Activated T-helper 1 cell treated with anti-CD3 and anti-CD28 coated beads, Interleukin-2, amount 50 U/mL, for 16 hours (primary cell): ENCODE measurements at places on chromosomes 13 and 19.

- no peak for DNase-seq
Measured at GRCh38 chr19:48784527-48784926, 26.3 kb downstream of the BCAT2 start.

DNA sequence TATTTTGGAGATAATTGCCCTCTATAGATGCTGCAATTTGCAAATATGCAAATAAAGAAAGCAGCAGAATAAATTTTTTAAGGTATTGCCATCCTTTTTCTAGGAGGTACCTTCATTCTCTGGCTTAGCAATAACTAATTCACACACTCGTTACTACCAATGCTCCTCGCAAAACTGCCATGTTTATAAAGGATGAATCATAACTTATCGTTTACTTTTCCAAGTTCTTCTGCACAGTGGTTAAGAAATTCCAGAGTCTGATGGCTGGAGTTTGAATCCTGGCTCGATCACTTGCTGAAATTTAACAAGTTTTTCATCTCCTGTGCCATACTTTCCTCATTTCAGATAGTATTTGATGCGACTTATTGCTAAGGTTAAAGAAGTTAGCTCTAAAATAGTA lies 708.6 kb upstream of the KLHL1 start:
- DNase-seq, result no peak

- no peak for DNase-seq
Measured at GRCh38 chr19:4555657-4556561, 3.6 kb downstream of the SEMA6B start.

DNA sequence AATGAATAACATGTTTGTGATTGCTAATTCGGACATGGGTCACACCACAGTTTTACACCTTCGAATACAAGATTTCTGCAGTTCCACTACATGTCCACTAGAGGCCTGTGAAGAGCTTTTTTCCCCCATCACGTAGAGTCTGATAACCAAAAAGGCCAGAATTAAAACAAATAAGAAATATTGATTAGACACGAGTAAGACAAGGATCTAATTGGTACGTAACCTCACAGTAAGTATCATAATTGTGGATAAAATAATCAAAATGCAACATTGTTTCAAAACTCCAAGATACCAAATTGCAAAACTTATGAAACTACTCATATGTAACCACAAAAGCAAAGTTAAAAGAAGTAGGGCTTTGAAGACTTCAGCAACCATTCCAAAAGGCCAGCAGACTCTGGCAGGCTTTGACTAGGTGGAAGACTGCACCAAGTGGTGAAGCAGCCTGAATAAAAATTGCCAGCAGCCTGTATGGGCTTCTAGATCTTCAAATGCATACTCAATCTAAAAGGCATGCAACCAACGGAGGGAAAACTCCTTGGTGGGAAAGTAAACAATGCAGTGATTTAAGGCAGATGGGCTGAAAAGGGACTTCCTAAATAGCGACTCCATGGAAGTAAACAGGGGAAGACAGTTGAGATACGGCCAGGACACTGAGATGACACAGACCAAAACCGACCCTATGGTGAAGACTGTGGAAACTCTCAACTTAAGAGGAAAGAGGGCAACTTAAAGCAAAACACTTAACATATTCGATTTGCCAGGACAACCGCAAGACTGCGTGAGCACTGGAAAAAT lies 56.7 kb downstream of the STARD13 start:
- DNase-seq, result no peak

DNA sequence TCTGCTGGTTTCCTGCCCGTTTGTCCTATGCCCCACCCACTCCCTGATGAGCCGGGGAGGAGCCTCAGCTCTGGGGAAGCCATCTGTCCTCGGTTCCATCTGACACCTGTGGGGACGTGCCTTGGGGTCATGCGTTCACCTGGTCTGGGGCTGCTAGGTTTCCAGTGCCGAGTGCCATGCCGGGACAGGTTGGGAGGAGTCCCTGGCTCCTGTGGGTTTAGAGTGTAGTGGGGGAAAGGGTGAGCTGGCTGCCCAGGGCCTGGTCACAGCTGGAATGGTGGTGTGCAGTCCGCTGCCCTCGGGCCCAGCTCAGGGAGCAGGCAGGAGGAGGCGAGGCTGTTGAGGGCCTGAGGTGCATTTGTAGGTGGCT lies 2.5 kb downstream of the KDM4B start:
- DNase-seq, result no peak

- no peak for DNase-seq
Measured at GRCh38 chr13:66506979-66507378, 723.2 kb downstream of the PCDH9 start.

- peak; percentile 8 for DNase-seq
Measured at GRCh38 chr13:20901668-20902437, 693 bp downstream of the XPO4 start.

GRCh38 chr19:47446534-47447469 lies 24.9 kb downstream of the SLC8A2 start:
- no peak for DNase-seq

- peak; percentile 24 for DNase-seq
Measured at GRCh38 chr19:35641515-35642151, at the start of gene ETV2. Gene ETV2 (plus strand): TSS chr19:35641745. CDS start chr19:35642461, 716 bp downstream.

DNA sequence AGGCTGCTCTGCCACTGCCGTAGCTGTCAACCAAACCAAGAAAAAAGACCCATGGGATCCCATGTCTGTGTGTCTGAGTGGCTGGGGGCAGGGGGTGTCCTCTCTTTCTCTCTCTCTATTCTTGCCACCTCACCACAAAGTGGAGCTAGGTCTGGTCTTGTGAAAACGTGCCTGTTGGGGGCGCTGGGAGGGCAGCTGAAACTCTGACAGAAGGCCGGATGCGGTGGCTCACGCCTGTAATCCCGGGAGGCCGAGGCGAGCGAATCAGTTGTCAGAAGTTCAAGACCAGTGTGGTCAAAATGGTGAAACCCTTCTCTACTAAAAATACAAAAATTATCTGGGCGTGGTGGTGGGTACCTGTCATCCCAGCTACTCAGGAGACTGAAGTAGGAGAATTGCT lies 29.2 kb downstream of the ZNF146 start:
- DNase-seq, result no peak

- no peak for DNase-seq
Measured at GRCh38 chr19:5563935-5564612, 3.7 kb downstream of the TINCR start.

GRCh38 chr13:102930566-102930965 lies 84.7 kb downstream of the ERCC5 start:
- DNase-seq, result no peak

DNA sequence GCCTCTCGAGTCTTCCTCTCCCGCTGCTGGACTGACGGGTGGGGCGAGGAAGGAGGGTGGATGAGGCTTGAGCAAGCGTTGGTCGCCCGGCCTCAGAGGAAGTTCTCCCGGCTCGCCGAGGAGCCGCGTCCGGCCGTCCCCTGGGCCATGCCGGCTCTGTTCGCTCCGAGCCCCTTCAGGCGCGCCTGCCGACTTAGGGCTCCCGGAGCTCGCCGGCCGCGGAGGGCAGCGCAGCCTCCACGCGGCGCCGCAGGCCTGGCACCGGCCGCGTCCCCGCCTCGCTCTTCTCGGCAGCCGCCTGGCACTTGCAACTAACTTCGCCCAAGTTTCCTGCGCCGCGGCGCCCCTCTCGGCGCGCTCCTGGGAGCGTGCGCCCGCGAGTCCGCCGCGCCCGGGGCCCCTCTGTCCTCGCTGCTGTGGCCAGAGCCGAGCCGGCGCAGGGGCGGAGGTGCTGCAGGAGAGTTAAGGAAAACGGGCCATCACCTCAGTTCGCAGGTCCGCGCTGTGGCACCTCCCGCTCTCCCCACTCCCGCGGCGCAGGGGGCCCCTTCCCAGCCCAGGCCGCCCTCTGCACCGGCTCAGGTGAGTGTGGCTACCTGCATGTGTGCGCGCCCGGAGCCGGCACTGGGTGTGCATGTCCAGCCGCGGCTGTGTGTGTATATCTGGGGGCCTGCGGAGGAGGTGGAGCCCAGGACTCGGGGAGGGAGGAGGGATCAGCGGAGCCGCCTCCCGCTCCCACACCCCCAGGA lies 641 bp upstream of the SOX21 start:
- DNase-seq, result no peak

- no peak for DNase-seq
Measured at GRCh38 chr19:52742516-52742915, 7.7 kb upstream of the ZNF611 start.

- no peak for DNase-seq
Measured at GRCh38 chr19:36527873-36528193, 238 bp downstream of the ZNF260 start.

- DNase-seq, result no peak
Measured at GRCh38 chr13:79987761-79988160, 353.2 kb downstream of the SPRY2 start.

DNA sequence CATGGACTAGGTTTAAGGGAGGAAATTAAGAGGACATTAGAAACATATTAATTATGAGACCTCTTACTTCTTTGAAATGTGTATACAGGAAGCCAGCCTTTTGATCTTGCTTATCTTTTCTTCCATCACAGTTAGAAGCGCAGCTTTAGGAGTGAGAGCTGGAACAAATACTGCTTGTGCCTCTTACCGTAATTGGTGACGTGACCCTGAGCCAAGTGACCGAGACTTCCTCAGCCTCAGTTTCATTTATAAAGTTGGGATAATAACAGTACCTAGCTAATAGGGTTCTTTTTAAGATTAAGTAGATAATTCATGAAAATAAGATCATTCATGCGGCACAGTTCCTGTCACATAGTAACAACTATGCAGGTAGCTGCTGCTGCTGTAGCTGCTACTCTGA lies 18.5 kb downstream of the FREM2 start:
- DNase-seq, result no peak

GRCh38 chr13:27117952-27118351 lies 53.7 kb downstream of the USP12 start:
- DNase-seq, result no peak

GRCh38 chr13:79398915-79399314 lies 7.1 kb downstream of the RBM26 start:
- no peak for DNase-seq

DNA sequence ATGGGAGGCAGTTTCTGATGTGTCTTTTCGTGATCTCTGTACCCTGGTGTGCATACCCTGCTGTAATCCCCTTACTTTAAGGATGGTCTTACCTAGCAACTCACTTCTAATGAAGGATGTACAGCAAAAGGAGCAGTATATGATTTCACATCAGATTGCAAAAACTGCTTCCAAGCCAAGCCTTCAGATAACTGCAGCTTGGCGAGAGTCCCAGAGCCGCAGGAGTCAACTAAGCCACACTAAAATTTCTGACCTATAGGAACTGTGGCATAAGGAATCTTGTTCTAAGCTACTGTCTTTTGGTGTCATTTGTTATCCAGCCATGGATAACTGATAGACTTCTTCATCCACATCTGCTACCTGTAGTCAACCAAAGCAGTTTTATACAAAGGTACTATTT lies 496.7 kb downstream of the GPC6 start:
- DNase-seq, result no peak

DNA sequence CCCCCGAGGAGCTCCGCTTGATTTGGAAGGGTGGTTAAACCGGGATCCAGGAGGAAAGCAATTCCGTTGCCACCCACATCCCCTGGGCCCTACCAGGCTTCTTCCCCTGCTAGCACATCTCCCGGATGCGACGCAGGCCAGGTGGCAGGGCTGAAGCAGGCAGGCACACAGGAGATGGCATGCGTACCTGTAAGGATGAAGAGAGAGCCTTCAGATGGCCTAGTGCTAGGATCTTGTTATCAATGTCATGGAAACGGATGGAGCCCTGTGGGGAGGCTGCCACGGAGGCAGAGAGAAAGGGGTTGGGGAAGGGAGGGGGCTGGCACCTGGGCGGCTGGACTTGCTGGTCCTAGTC lies 8.5 kb upstream of the SOX1 start:
- no peak for DNase-seq

DNA sequence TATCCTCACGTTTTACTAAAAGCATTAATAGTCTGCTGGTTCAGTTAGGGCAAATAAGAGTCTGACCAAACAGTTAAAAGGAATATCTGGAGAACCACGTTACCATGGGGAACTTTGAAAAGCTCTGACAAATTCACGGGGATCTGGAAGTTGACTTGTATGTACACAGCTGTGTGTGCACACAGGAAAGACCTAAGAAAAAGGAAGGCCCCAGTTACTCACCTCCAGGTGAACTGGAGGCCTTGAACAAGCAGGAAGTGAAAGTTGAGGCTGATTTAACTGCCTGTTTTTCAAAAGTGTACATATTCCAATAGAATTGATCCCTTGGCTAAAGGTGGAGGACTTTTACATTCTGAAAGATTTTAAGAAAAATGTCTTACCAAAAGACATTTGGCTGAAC lies 1891.6 kb upstream of the PCDH20 start:
- no peak for DNase-seq

DNA sequence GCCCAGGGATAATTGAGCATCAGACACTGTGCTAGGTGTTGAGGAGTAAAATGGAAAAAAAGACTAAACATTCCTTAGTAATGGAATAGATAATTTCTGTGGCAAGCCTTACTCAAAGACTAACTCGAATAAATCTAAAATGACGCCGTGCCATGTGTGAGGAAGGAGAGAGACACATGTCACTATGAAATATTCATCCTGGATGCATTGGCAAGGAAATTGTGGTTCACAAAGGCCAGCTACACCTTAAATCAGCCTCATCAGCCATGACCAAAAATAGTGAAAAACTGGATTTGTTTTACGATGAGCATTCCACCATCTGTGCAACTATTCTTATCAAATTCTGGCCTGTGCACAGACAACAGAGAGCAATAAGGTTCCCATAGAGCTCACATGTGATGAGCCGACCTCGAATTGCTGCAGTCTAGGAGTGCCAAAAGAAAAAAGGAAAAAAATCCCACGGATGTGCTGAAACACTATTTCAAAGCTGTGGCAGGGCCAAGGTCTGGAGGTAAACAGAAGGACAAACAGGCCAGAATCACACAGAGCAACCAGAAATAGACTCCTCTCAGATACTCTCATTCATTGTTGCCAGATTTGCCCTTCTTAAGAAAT lies 505.7 kb downstream of the EFNB2 start:
- DNase-seq, result no peak

- peak; percentile 42 for DNase-seq
Measured at GRCh38 chr19:13155472-13156359, 5.5 kb downstream of the IER2 start.

DNA sequence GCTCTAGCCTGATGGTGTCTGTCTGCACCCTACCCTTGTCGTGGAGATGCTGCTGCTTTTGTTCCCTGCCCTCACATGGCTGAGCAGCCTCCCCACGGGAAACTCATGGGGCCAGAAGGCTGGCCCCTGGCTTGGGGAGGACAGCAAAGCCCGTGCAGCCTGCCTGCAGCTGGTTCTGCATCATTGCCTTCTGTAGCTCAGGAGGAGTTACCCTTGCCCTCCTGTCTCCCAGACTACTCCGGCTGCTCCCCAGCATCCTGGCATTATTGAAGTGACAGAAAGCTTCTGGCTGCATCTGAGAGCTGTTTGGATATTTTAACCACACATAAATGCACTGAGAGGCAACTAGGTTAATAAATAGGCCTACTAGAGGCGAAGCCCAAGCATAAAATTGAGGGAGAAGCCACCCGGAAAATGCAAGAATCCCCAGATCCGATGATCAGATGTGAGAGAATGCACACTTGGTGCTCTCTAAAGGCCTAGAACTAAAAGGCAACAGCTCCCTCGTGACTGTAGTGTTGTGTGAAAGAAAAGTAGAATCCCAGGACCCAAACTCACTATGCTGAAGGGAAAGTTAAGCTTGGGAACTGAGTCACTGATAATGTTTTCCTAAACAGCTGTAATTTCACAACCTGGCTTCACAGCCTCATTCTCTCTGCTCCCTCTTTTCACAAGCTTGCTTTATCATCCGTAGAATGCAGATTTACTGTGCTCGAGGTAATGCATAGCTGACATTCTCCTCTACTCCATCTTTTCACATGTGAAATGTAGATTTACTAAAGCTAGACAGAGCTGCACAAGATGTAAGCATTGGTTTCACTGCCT lies 110.8 kb downstream of the TNFRSF19 start:
- DNase-seq, result no peak
